ENCODE measurements at places on chromosomes 16 and 17.

DNA sequence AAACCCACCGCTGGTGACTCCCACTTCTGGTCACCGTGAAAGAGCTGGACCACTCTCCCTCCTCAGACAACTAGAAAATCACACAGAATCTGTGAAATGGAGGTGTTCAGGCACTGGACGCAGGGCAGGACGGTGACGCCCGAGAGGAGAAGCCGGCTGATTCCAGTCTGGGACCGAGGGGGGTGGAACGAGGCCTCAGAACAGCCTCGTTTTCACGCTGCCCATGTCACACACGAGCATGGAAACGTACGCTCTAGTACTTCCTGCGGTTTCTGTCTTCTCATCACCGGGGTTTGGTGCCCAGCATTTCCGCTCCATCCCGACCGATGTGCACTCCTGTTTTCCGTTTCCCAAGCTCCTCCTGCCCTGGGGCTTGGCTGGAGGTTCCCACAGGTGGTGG, 101.8 kb upstream of the METRNL start:
- DNase-seq, result no peak

DNA sequence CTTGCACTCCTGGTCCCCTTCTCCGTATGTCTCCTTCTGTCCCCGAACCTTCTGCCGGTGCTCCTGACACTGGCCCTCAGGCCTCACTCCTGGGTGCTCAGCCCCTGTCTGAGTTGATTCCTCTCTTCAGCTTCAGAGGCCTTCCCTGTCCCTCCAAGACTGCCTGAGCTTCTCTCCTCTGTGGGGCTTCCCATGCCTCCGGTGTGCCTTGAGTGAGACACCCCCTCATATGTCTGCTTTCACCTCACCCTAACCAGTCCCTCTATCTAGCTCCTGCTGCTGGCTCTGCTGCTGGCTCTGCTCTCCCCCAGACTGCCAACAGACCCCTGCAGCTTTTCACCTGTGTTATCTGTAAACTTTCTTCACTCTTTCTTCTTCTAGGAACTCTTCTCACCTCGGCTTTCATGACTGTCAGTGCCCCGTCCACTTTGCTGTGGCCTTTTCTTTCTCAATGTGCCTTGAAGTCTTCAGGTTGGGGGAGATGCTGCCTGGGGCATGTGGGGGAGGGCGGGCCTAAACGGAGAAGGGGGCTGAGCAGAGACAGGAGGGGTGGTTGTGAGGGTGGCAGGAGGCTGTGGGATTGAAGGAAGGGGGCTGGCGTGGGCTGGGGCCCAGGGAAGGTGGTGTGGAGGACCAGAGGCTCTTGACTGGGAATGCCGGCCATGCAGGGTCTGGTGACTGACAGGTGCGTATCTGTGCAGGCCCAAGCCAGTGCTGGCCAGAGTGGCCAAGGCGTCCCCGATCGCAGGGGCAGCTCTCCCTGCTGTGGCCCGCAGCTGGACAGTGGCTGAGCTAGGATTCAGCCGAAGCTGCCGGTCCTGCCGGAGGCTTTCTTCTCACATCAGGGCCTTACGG, 81.3 kb downstream of the METRNL start:
- no peak for DNase-seq

DNA sequence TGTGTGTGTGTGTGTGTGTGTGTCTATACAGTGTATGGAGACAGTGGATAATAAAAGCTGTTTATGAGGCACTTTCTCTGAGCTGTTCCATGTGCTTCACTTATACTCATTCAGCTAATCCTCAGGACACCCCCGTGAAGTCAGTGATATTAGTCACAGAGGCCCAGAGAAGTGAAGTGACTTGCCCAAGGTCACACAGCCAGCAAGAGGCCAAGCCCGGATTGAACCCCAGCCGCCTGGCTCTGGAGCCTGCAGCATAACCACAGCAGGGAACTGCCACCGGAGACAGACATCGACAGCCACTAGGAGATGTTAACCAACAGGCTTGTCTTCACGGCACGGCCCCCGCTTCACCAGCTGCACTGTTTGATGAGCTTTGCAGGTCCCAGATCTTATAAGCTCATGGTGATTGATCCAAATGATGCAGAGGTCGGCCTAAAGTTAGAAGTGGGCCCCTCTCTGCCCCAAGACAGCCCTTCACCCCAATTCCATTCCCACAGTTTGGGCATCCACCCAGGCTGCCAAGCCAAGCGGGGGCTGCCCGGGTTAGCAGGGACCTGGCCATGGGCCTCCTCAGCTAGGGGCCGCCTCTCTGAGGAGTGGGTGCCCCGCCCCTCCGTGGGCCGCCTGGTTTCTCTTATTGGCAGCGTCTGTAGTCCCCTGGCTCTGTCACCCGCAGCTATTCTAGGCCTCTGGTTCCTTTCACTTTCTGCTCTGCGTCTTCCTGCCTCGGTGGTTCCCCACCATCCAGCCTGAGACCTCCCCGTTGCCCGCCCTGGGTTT, 30.9 kb downstream of the SOCS1 start:
- no peak for DNase-seq

DNA sequence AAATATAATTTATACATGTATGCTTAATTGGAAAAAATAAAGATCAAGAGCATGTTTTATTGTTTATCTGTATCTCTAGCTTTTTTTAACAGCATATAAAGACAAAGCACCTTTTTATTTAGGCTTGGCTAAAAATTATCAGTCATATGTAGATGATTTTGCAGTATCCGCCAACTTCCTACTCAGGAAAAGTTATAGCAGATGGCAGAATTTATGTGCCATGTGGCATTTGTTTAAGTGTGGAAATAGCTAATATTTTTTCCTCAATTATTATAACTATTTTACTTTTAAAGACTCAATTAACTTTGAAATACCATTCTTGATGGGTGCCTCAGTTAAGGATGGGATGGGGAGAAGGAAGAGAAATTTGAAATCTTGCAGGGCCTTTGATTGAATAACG, 762.1 kb upstream of the RBFOX1 start:
- no peak for DNase-seq

DNA sequence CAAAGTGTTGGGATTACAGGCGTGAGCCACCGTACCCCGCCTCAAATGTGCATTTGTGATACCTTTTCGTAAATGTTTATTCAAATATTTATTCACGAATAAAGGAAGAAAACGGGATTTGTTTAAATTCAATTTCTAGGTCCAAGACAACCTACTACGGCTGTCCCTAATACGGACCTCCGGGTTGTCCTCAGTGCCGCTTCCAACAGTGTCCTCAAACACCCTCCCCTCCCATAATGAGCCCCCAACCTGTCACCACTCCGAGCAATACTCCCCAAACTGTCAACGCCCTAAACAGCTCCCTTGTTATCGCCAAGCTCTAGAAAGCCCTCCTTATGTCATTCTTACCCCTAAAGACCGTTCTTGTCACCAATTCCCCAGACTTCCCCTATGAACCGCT, 539 bp upstream of the GABARAPL2 start:
- no peak for DNase-seq

GRCh38 chr16:89795676-89796075, 20.8 kb downstream of the FANCA start:
- no peak for DNase-seq

DNA sequence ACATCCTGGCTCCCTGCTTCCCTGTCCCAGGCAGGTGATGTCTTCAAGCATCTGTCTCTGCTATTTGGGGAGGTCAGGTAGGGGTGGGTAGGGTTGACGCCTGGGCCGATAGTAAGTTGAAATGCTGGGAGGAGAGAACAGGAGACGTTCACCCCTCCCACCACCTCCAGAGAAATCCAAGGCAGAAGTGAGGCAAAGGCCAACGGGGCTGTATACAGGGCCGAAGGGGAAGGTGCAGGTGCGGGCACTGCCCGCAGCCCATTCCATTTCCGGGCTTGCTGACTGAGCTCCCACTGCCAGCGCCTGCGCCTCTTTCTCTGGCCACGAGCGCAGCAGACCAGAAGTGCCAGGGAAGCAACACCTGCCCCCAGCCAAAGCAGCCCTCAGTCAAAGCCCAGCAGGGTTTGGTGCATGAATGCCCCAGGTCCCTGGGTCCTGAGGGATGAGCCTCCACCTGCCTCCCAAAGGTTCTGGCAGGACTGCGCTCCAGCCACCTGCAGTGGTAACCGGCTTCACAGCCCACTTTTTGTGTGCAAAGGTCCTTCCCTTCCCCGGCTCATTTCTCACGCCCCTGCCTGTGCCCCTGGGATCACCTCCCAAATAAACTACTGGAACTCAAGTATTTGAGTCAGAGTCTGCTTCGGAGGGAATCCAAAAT, 127.6 kb upstream of the TNRC6C start:
- DNase-seq, result no peak
